Hematopoietic multipotent progenitor cell (in vitro differentiated cells): ENCODE measurements at places on chromosomes 7 and 10.
A peak's percentile ranks its signal among the peaks of the same experiment; 100 is the strongest.

- peak; percentile 48 for DNase-seq
Measured at GRCh38 chr10:69413221-69413865, 3.4 kb downstream of the TACR2 start.

DNA sequence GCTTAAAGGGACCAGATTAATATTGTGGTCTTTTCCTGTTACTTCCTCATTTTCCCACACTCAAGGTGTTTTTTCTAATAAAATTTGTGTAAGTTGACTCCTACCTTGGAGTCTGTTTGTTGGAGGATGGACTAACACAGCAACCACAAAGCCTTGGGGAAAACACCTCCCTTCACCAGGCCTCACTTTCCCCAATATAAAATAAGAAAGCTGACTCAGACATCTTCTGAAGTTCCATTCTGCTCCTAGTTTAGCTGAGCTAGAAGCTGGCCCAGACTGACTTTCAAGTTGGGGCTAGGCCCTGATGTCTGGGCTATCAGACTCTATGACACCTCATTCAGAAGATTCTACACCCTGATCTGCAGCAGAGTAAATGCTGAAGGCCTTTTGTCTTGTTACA lies 73.0 kb upstream of the ADRB1 start:
- DNase-seq: no peak

- no peak for DNase-seq
Measured at GRCh38 chr7:96287559-96287958, 34.3 kb downstream of the SLC25A13 start.

- DNase-seq: no peak
Measured at GRCh38 chr7:71145906-71146901, 14.3 kb downstream of the GALNT17 start.

- no peak for DNase-seq
Measured at GRCh38 chr7:64277630-64278029, 36.1 kb upstream of the ZNF736 start.

DNA sequence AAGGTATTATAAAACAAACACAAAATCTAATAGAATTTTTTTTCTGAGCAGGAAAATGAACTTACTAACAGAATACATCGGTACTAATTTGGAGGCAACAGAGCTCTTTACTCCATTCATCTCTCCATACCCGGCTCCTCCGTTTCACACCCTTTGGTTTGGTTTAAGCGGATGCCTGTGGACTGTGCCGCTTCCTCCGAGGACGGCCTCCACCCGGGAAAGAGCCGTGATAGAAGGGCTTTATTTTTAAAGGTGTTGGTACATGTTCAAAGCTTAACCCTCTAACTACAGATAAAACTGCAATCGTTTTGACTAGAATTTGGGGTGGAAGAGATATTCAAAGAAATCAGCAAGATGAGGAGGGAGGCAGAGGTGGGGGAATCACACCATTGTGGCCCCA lies 1.9 kb downstream of the VIPR2 start:
- no peak for DNase-seq

- no peak for DNase-seq
Measured at GRCh38 chr7:128961030-128961659, 23.4 kb downstream of the IRF5 start.

DNA sequence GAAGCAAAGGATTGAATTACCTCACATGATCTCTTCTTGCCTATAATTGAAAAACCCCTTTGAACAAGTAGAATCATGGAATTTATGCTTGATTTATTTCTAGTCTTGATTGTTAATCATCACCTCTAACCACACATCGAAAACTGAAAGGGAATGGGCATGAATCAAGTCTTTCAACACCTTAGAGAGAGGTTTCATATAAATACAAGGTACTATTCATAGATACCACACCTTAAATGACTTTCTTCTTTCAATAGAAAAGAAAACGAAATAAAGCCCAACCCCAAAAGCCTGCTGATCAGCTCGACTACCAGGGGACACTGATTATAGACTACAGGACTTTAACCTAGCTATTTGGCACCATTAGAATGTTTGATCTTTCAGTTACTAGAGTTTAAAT lies 128.6 kb upstream of the PTPRZ1 start:
- no peak for DNase-seq

GRCh38 chr7:32381024-32381601 lies 109.1 kb downstream of the LSM5 start:
- DNase-seq: no peak

GRCh38 chr10:131451407-131452015 lies 140.0 kb upstream of the TCERG1L start:
- no peak for DNase-seq

GRCh38 chr10:29482591-29483431 lies 152.0 kb downstream of the SVIL start:
- DNase-seq: no peak

- DNase-seq: no peak
Measured at GRCh38 chr7:149194799-149195179, 557 bp upstream of the ZNF282 start.

- no peak for DNase-seq
Measured at GRCh38 chr10:35331894-35332640, 4.2 kb upstream of the CCNY start.

DNA sequence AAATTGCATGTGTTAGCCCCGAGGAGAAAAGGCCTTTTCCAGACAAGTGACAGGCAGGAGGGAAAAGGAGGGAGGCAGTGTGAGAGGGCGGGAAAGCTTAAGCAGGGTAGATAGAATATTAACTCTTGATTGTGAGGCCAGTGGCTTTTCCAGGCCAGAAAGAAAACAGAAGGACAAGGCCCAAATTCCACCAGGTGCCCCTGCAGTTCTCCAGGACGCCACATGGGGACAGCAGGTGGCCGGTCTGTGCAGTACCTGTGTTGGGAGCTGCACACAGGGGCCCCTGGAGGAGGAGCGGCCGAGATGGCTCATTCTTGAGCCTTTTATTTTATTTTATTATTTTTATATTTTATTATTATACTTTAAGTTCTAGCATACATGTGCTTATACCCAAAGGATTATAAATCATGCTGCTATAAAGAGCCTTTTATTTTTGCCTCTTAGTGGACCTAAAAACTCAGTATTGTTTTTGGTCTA lies 141.3 kb upstream of the KLF14 start:
- no peak for DNase-seq

DNA sequence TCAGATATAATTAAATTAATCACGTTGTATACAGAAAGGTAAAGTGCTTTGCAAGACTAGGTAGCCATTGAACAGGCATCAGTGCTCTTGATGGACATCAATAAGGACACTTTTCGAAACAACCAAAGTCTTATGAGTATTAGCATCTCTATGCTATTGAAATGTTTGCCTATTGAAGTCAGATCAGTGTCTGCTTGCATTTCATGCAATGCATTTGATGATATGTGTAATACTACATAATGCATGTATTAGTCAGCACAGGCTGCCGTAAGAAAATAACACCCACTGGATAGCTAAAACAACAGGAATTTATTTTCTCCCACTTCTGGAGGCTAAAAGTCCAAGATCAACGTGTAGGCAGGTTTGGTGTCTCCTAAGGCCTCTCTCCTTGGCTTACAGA lies 209.3 kb upstream of the PLXDC2 start:
- DNase-seq: no peak

- no peak for DNase-seq
Measured at GRCh38 chr10:91643700-91644099, 10.8 kb upstream of the PPP1R3C start.

DNA sequence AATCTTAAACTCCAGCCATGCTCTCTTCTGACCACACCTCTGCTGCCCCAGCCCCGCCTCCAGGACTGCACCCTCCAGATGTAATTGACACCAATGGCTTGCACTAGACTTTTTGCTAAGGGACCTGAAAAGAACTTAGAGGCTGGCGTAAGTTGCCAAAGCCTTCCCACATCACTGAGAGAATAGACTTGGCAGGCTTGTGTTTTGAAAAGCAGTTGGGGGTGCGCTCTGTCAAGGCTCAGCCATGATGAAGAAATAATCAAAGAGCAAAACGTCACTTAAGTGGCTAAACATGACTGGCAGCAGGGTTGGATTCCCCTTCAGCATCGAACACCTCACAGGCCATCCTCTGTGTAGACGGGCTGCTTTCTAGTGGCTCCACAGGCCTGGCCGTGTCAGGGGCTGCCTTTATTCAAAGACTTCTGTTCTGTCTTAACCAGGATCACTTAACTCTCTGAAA lies 195.2 kb upstream of the C7orf33 start:
- no peak for DNase-seq

GRCh38 chr10:21514818-21515351 lies 10.6 kb downstream of the SKIDA1 start:
- DNase-seq: no peak

DNA sequence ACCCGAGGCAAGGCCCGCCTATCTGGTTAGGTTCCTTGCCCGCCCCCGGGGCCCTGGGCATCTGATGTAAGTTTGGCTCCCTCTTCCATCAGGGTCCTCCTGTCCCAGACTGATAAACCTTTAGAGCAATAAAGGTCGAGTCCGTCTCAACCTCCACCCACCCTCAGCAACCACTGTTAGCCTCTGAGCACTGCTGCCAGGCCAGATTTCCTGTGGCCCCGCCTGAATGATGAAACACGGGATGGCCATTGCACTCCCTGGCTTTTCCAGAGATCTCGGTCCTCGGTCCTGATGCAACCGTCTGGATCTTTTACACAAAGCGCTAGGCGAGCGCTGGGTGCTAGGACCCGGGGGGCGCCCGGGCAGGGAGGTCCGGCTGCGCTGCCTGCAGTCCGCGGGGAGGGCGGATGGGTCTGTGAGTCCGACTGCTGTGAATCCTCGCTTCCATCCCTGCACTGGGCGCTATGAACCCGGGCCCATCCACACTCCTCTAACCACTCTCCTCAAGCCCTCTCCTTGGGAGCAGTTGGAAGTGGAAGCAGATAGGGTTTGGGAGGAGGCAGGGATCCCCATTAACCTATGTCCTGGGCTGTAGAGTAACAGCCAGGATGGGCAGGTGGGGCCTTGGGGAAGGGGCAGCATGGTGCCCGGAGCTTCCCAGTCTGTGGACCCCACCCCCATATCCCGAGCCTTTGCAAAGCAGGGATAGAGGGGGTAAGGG lies 875 bp upstream of the DDIT4 start:
- no peak for DNase-seq

- peak; percentile 57 for DNase-seq
Measured at GRCh38 chr10:133442191-133442966, 11.4 kb upstream of the SCART1 start.

DNA sequence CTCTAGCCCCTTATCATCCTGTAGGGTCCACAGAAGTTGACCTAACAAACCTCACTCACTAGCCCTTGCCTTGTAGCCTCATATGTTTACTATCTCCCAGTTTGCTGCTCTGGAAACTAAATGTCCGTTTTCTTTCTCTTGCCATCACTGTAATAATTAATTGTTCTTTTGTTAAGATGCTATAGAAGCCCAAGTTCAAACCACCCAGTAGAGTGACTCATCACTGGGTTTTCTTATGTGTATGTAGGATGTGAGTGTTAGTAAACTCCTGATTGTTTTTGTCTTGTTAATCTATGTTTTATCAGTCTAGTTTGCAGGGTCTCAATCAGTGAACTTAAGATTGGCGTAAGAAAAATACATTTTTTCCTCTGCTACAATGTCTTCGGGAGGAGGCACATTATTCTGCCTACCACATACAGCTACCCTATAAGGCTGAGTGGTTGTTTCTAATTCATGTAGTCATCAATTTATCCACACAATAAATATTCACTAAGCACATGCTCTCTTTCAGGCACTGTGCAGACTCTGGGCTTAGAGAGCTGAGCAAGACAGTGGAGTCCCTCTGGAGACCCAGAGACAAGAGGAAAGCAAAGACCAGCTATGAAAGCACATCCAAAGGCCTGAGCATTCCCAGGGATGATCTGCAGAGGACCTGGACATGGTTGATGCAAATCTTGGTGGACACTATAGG lies 474.1 kb upstream of the AKR1E2 start:
- no peak for DNase-seq

DNA sequence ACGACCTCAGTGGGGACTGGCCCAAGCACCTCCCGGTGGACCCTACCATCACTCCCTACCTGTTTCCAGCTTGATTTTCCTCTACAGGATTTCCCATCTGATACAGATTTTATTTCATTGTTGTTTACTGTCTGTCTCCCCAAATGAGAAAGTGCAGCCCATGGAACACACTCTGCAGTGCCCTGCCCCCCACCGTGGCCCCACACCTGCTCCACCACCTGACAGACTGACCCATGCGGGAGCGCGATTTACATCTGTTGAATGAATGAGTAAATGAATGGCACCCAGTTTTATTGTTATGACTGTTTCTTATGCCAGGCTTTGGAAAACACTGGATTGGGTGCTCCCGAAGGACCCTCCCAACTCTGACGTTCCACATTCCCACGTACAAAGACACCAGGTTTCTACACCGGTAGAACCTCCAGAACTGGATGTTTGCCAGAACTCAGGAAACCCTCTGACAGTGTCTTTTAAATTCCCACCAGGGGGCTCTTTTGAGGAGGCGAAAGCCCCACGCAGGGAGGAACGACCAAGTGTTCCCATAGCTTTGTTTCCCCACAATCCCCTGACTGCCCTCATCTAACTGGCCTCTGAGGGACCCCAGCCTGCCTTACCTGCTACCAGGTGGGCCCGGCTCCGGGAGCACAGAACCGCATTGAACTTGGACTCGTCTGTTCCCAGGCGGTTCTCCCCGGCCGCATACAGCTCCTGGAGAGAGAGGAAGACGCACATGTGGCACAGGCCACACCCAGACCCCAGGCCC lies 29.0 kb downstream of the PLAC9 start:
- peak; percentile 60 for DNase-seq

- DNase-seq: no peak
Measured at GRCh38 chr10:51106311-51106945, 32.1 kb downstream of the PRKG1 start.

DNA sequence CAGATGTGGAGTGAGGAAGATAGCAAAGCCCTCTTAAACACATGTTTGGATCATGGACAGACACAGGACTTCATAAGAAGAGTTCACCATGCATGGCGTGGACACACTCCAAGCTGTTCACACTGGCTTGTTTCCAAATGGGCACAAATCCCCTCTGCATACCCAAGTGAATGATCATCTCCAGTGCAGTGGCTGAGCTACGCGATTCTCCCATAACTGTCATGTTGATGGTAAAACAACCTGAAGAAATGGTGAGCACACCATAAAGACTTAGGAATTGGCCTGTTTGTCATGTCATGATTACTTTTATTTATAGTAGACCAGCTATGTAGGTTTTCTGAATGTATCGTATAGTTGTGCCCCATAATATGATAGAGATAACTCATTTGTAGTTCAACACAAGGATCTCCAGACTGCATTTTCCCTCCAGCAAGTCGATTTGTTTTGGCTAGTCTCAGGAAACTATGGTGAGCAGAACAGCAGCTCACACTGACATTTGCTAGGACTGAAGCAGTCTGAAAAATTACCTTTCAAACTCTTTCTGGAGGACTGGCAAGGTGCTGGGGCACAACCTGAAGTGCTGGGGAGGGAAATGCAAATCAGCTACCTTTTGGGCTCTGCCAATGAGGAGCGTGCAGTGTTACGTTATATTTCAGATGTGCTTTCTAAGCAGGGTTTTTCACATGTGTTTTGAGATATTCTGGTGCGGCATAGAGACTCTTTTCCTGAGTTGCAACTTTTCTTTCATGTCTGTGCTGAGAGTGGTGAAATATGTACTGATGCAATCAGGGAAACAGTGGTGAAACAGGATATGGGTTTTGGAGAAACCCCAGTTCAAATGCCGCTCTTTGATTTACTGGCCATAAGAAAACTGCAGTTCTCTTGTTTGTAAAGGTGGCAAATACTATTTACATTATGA lies 629.6 kb upstream of the DPP6 start:
- DNase-seq: no peak

- DNase-seq: no peak
Measured at GRCh38 chr10:116713846-116714245, 28.5 kb downstream of the HSPA12A start.
